Omental fat pad (tissue), 4 donors: ENCODE measurements at places on chromosomes 1 and 21. TPM values are rescaled to one million over a fixed set of nuclear protein-coding genes. Genes with fewer than 3 reads are reported as not detected.

DNA sequence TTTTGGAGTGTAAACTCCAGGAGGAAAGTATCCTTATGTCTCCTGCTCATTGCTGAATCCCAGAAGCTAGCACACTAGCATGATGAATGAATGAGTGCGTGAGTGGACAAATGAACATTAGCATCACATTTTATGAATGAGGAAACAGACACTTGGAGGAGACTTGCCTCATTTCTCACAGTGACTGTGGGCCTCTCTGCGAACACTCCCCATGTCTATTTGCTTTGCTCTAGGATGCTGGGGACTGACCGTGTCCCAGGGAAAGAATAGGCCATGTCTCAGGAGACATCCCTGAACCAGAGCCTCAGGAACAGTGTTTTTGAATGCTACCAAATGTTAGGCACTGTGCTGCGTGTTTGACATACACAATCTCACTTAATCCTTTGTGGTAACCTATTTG, 140.9 kb downstream of the OMA1 start:
- no peak for DNase-seq

The RAB3B gene
- total RNA-seq = under 0.01 TPM

- no peak for DNase-seq
These were observed 47.2 kb upstream of the PRMT6 start for GRCh38 chr1:107009281-107009680.

- DNase-seq = no peak
These were observed 1.8 kb upstream of the SPRR2A start for GRCh38 chr1:153058826-153059784.

GRCh38 chr1:28199328-28200233, 23.1 kb upstream of the PTAFR start:
- no peak for DNase-seq

The BMP8B gene
- 2.0 TPM for total RNA-seq

GRCh38 chr1:182149411-182149965, 88.0 kb upstream of the ZNF648 start:
- no peak for DNase-seq

The PDIK1L gene
- 4.0 TPM for total RNA-seq

GRCh38 chr1:204511366-204511765, 4.8 kb upstream of the MDM4 start:
- DNase-seq = no peak

The LCE6A gene
- not detected for total RNA-seq

The LCE1C gene
- not detected for total RNA-seq

- no peak for DNase-seq
These were observed 94.6 kb upstream of the TENT5C start for GRCh38 chr1:117511273-117511672.

DNA sequence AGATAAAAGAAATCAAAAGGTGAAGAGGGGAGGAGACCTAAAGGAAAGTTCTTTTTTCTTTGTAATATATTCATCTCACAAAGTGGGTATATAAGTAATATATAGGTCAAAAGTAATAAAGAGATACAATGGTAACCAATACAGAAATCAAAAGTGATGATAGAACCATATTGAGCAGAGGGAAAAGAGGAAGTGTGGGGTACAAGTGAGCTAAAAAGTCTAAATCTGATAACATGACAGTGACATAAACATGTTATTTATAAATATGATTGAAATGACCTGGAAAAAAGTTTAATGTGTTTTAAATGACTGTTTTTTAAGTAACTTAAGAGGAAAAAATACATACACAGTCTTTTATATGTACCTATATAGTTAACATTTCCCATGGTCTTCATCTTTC, 70.5 kb downstream of the MRPL39 start:
- no peak for DNase-seq

The PROK1 gene
- total RNA-seq = 74.1 TPM

The PYHIN1 gene
- 2.3 TPM for total RNA-seq

DNA sequence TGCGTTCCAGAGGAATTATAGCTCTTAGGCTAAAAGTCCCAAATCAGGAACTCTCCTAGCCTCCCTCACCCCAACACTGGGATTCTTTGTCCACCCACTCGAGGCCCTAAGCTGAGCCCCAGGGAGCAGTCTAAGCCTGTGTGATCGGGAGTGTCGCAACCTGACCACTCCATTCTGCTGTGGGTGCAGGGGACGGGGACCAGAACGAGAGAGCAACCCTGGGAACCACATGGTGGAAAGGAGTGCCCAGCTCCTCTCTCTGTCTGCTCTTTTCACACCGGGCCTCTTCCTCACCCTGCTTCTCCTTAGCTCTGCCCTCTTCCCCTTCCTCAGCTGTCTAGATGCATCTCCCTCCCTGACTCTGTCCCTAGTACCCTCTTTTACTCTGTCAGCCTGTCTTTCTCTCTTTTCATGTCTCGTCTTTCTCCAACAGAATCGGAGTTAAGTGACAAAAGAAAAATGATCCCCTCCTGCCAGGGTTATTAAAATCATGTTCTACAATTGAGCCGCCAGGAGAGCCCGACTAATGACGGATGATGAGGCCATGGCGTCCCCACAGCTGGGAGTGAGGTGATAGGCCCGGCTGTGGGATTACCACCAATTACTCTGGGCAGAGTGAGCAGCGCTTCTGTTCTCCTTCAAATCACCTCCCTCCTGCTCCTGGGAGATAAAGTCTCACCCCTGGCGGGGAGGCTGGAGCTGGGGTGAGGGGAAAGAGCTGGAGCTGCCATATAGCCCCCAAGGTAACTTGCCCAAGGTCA, 34.5 kb upstream of the CSF3R start:
- DNase-seq = no peak

DNA sequence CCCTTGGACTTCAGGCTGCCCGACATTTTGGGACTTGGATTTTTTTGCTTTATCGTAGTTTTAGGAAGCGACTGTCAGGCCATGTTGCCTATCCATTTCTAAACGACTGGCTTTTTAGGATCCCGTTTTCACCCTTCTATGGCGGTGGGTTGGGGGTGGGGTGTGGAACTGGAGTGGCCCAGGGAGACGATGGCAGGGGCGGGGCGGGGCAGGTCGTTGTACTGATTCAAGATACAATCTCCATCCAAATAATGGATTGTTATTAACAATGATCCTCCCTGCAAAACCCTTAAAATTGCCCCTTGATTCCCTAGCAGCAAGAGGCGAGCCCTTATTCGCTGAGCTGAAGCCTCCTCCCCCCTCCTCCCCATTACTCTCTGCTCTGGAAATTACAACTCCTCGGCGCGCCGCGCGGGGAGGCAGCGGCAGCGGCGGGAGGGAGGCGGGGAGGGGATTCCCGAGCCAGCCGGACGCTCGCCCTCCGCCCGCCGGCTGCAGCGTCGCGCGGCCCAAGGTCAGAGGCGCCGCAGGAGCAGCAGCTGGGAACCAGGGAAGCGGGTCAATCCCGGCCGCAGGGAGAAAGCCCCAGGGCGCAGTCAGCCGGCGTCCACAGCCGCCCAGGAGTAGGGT, at the start of gene TRIM67:
TRIM67 (plus strand) TSS at position 392 of the 630 bp plus-strand sequence. CDS start 912 bp downstream, outside the sequence.
- DNase-seq = no peak

The PRR9 gene
- not detected for total RNA-seq

The LDLRAD2 gene
- not detected for total RNA-seq

The RGS4 gene
- total RNA-seq = 36.7 TPM

The TPTE gene
- total RNA-seq = not detected

- no peak for DNase-seq
These were observed 432.8 kb upstream of the CHRM3 start for GRCh38 chr1:238953448-238954010.

The NUDT4B gene
- total RNA-seq = 37.7 TPM

- no peak for DNase-seq
These were observed at the start of gene BRINP3 for GRCh38 chr1:190477762-190478148. Gene BRINP3 (minus strand): TSS chr1:190477864.

GRCh38 chr1:38062361-38063288, 16.0 kb upstream of the POU3F1 start:
- no peak for DNase-seq

The CD247 gene
- total RNA-seq = 2.4 TPM

The RXRG gene
- total RNA-seq = 0.96 TPM

DNA sequence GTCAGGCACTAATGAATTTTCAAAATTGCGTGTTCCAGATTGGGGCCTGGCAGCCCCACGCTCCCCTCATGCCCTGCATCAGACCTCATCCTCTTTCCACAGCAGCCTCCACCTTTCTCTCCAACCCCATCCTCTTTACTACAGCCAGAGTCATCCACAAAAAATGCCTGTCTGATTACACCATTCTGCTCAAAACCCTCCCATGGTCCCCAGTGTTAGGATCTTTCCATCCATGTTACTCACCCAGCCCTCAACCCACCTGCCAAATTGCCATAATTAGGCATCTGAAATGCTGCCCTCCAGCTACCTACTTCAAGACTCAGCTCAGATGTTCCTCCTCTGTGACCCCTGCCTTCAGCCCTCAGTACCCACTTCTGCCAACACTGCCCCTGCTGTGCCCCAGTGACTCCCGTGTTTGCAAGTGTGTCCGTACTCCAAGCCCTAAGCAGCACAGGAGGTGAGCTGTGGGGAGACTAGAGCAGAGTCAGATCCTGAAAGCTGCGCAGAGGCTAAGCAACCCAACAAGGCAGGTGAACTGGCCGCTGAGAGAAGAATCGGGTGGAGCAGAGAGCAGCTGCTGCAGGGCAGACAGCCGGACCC, 715 bp upstream of the ARTN start:
- DNase-seq = no peak
